ENCODE measurements at places on chromosomes 7 and 10. TPM values are rescaled to one million over a fixed set of nuclear protein-coding genes. Genes with fewer than 3 reads are reported as not detected.

Gene ITIH5
- 0.07 TPM for total RNA-seq

Gene MSMB
- 0.34 TPM for total RNA-seq

Gene FFAR4
- not detected for total RNA-seq

Gene DYDC2
- total RNA-seq = not detected

Gene PRTFDC1
- 2.1 TPM for total RNA-seq

Gene FLNC
- 1.0 TPM for total RNA-seq

Gene MNX1
- not detected for total RNA-seq

Gene MPP7
- total RNA-seq = 13.7 TPM

Gene CALML3
- 9.2 TPM for total RNA-seq

Gene ATG9B
- total RNA-seq = 1.00 TPM

Gene TUBAL3
- total RNA-seq = 0.36 TPM

Gene NRG3
- not detected for total RNA-seq

Gene PRPF18
- 46.8 TPM for total RNA-seq

Gene HYAL4
- total RNA-seq = 0.14 TPM

Gene TMEM130
- total RNA-seq = not detected

Gene ERVW-1
- not detected for total RNA-seq

Gene TDRD1
- not detected for total RNA-seq

Measured in nasal cavity respiratory epithelium epithelial cell of viscerocranial mucosa (primary cell).